Stimulated activated CD4-positive, alpha-beta T cell treated with anti-CD3 and anti-CD28 coated beads, TNF-alpha, amount 100 ng/mL, for 48 hours (primary cell): ENCODE measurements at places on chromosomes 3 and 15.

DNA sequence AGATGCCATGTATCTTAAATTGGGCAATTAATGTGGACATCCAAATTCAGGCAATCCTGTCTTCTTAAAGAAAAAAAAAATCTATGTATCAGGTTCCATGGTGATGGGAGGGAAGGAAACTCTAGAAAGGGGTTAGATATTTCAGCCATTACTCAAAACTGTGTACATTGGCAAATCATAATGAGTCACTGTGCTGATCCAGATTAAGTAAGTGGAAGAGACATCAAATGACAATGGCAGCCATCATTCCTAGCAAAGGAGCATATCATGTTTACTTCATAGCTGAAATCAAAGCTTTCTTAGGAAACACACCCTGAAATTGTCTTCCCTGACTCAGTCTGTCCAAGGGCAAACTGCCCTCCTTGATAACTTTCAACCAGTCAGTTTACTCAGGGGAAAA, 713.3 kb upstream of the GBE1 start:
- DNase-seq: no peak

DNA sequence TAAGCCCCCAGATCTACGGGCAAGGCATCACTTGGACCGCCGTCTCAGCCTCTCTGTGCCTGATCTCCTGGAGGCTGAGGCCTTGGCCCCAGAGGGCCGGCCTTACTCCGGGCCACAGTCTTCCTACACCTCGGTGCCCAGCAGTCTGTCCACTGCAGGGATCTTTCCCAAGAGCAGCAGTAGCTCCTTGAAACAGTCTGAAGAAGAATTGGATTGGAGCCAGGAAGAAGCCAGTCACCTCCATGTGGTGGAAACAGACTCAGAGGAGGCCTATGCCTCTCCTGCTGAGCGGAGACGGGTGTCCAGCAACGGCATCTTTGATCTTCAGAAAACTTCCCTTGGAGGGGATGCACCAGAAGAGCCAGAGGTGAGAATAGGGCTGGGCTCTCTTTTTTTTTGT, 67.0 kb downstream of the MCTP2 start:
- no peak for DNase-seq

DNA sequence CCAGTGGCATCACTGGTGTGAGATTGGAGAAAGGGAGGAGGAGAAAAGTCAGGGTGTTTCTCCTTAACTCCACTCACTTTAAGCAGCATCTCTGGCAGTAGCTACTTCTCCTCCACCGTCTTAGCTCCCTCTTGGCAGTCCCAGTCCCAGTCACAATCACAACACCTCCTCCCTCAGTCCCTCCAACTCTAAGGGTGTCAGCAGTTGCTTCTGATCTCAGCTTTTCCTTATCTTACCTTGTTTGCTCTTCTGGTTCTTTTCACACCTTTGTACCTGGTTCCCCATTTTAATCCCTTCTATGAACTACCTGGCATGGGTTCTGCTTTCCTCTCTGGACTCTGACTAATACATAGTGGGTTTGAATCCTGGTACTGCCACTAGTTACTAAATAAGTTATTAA, 188.3 kb upstream of the CTDSPL start:
- DNase-seq: no peak

DNA sequence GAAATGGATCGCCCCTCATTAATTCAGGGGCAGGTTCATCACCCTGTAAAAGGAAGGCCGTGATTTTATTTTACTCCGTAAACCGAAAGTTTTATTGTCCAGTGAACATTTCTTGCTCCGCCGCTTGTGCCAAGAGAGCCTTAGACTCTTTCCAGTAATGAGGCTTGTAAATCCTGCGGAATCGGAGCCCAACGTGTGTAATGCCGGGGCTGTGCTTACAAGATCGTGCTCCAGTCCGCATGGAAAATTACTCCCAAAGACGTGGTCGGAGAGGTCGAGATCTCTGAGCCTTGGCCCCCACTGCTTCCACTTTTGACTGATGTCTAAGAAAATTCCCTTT, 649 bp upstream of the PLOD2 start:
- no peak for DNase-seq

DNA sequence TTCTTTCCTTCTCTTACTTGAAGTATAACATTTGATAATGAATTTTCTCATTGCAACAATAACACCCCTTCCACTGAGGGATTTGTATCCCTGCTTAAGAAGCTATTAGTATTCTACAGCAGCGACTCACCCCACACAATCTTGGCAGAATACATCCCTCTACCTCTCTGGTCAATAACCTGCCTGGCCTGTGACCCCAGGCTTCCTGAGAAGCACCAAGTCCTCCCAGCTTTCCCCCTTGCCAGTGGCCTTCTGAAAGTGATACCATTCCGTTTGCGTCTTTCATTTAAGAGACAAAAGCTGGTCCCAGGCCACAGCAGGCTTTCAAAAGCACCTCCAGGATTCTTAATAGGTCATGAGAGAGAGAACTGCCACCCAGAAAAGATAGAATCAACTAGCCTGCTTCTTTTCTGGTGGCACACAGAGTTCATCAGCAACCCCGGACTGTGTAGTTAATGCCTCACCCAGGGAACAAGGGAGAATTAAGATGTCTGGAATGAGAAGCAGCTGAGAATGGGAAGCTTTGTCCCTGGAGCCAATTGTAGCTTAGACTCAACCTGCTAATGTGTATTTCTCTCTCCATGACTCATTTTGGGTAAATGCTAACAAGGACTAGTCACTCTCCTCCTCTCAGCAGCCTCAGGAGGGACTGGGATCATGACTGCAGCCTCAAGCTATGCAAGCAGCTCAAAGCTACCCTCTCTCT, 101.0 kb upstream of the CPNE4 start:
- DNase-seq: no peak

DNA sequence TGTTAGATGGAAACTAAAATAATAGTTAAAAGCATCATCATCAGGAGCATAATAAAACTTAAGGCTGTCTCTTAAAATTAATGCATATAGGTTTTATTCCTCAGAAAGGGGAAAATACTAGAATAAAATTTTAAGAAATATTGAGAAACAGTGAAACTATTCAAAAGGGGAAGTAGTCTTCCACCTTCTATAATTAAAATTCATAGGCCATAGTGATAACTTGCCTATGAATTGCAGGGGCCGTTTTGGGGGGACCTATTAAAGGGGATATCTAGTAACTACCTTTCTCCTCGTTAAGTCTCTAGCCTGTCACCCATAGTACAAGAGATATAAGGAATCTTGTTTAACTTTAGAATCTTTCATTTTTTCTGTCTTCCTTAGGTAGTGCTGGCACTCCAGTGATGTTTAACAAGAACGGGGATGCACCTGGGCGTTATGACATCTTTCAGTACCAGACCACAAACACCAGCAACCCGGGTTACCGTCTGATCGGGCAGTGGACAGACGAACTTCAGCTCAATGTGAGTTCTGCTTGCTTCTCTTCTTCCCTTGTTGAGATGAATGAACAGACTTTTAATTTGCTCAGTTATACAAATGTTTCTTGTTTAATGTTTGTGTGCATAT, 600.4 kb downstream of the GRM7 start:
- no peak for DNase-seq

DNA sequence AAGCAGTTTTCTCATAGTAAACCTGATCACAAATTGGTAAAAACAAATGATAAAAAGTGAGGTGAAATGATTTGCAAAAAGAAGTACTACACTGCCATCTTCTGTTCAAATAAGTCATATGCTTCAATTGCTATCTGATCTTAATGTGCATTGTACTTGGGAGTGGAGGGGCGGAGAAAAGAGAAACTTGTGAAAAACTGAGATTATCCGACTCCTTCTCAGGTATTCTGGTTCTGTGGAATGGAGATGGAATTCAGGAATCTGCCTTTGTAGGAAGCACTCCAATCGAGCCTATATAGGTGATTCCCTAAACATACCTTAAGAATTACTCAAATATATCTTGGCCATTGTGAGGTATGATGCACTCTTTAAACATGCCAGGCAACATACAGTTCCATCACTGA, 180.6 kb downstream of the CHL1 start:
- DNase-seq: no peak

- DNase-seq: no peak
Observed at GRCh38 chr3:21542656-21543379, 208.2 kb downstream of the ZNF385D start.

GRCh38 chr3:112779011-112779410, 67.7 kb downstream of the CD200R1L start:
- no peak for DNase-seq

- no peak for DNase-seq
Observed at GRCh38 chr3:2391896-2392295, 293.2 kb downstream of the CNTN4 start.

- no peak for DNase-seq
Observed at GRCh38 chr3:10289787-10290355, 2.9 kb downstream of the GHRL start.

- no peak for DNase-seq
Observed at GRCh38 chr3:12372741-12373280, 83.9 kb downstream of the PPARG start.

DNA sequence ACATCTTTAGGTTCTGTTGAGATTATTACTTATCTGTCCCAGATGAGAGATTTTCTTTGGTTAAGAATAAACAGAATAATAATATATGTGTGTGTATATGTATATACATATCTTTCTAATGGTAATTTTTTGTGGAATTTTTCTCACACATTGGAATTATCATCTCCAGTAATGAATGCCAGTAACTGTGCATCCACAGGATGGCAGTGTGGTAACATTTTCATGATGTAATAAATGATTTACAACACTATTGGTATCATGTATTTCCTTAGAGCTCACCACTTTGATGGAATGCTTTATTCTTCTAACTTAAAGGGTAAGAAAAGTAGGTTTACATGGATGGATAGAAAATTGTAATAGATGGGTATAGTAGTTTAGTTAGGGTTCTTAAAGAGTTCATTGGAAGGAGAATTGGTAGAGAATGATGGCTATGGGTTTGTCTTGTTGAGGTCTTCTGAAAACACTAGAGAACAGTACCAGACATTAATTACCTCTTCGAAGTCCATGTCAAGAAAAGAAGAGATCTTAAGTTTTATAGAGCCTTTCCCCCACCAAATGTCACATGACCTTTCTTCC, 78.1 kb downstream of the STT3B start:
- no peak for DNase-seq

DNA sequence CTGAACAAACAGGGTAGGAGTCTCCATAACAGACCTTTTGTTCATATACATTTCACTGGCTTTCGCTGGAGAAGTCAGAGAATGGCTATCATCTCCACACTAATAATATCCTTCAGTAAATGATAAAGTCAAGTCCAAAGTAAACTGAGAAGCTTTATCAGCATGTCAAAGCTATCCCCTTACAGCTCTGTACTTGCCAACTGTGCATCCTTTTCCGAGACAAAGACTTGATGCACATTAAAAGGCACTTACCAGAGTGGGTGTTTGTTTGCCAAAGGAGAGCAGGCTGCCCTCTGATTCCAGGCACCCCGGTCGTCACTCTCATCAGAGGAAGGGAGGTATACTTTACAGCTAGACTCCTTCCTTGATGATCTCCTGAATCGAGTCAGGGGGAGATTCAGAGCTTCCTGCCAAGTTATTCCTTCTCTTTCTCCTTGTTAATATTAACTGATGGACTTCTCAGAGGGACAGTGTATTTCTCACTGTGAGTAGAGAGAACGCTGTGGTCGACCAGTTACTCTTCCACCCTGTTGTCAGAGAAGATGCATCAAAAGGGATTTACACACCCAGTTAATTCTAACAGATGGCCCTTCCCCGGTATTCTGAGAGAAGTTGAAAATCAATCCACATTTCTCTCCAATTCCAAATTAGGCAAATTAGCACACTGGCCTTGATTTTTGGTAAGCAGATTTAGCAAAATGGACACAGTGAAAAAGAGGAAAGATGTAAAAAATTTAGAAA, 504.7 kb upstream of the NR2F2 start:
- no peak for DNase-seq

- DNase-seq: no peak
Observed at GRCh38 chr3:42353631-42354030, 56.8 kb downstream of the LYZL4 start.

DNA sequence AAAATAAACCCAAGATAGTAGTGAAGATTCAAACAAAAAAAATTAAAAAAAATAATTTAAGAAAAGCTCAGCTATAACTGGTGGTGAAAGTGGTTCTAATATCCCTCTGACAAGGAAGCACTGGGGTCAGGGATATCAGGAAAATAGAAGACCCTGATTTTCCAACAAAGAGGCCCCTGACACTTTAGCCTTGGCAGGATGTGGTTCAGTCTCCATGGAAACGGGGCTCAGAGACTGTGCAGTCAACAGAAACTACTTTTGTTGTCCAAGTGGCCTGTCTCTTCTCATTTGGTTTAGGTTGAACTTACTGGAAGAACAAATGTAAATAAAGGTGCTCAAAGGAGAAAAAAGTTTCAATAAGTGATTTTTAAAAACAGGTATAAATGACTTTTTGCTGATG, 27.2 kb downstream of the INTS14 start:
- peak; percentile 13 for DNase-seq

DNA sequence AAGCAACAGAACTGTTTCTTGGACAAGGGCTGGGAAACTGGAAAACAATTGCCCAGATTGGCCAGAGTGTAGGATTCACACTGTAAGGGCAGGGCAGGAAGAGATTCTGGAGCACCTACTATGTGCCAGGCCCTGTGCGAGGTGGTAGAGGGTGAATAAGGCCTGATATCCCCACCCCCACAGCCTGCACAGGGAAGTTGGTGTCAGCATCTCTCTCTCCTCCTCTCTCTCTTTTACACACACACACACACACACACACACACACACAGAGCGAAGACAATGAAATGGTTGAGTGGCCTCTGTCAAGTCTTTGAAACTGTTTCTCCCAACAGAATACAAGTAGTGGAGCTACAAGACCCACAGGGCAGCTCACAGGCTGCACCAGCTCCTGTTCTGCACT, 47.1 kb upstream of the SLCO2A1 start:
- no peak for DNase-seq

DNA sequence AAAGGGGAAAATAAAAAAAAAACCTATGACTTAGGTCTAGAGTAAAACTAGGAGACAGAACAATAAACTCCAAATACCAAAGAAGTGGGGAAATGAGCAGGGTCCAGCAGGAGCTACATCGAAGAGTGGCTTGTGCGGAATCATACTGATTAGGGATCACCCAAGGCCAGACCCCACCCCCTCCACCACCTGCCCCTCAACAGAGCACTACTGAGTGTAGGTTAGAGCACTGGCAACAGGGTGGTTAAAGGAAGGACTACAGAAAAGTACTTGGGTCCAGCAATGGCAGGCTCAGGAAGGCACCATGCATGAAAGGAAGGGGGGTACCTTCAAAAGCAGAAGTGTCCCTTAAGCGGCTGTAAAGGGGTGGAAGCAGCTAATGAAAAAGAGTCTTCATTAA, 96.2 kb downstream of the UBE3A start:
- no peak for DNase-seq

DNA sequence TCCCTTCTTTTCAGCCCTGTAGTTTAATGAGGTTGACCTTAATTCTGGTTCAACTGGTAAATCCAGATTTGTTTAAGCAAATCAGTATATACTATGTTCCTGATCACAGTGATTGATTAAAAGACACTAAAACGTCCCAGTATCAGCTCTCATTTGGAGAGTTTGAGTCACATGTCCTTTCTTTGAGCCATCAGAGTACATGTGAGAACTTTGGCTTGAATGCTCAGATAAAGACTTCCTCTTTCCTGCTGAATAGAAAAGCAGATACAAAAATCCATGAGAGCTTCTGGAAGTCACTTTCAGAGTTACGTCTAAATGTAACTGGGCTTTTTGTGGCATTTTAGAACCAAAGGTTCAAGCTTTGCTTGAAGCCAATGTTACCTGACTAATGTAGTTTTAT, 341.8 kb upstream of the SATB1 start:
- DNase-seq: no peak
